Activated CD8-positive, alpha-beta memory T cell treated with anti-CD3 and anti-CD28 coated beads, Interleukin-2, amount 10 ng/mL, durations not matched to agents 7 days and 5 days (primary cell): ENCODE measurements at places on chromosomes 7 and 10. TPM values are rescaled to one million over a fixed set of nuclear protein-coding genes. Genes with fewer than 3 reads are reported as not detected.

DNA sequence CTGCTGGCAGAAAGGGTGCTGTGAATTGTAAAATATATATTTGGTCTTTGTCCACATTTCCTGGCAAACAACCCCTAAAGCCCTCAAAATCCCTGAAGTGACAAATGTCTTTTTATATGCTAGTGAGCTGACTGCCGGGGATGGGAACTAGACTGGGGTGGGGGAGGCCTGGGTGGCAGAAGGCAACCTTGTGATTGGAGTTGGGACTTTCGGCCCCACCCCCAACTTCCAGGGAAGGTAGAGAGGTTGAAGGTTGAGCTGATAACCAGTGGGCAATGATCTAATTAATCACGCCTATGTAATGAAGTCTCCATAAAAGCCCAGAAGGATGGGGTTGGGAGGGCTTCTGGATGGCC lies 2.7 kb downstream of the EPHA1 start:
- DNase-seq: no peak

DNA sequence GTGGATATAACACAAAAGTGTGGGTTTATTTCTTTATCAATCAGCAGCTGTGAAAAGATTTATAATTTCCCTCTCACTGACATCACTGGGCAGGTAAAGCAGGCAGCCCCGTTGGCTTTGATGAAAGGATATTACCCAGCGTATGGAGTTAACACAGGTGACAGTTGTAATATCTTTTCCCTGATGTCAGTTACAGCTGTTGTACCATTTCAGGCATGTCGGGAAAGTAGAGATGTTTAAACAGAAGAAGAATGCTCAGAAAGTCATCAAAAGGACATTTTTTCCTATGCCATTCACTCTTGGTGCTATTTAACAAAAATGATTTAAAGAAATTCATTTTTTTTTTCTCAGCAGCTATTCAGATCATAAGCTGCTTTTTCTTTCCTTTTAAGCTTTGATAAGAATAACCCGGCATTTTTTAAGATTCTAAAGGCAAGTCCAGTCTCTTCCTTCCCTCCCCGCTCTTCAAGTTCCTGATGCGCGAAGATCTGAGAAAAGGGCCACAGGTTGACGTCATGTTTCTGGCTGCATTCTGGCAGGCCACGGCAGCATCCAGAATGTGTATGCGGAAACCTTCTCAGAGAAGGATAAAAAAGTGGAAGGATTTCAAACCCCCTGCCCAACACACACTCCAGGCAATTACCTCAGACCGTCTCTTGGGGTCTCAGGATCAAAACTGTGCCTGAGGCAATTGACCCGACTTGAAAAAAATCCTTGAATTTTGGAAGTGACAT lies 32.5 kb upstream of the ADAM12 start:
- no peak for DNase-seq

GRCh38 chr10:14742815-14743214 lies 31.9 kb downstream of the FAM107B start:
- no peak for DNase-seq

DNA sequence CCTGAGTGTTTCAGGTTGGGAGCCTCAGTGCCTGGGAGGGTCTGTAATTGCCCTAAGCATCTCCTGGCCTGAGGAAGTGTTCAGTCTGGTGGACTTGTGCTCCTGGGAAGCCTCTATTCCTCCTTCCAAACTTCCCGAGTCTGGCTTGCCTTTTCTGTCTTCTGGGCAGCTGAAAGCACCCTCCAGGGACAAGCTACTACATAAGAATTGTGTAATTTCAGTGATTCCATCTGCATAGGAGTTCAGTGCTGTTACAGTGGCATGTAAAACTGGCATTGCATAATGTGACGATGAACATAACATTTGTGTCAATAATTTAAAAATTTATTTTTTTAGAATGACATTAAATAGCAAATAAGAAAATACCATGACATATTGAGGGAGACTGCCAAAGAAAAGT lies 109.3 kb downstream of the AOAH start:
- DNase-seq: no peak

- DNase-seq: no peak
Measured at GRCh38 chr7:133859871-133860450, 267.2 kb upstream of the LRGUK start.

GRCh38 chr7:31549611-31550010 lies 35.7 kb downstream of the ITPRID1 start:
- no peak for DNase-seq

The TAF5 gene
- 15.3 TPM for total RNA-seq
